ENCODE measurements at places on chromosomes 13 and 19. TPM values are rescaled to one million over a fixed set of nuclear protein-coding genes. Genes with fewer than 3 reads are reported as not detected.

DNA sequence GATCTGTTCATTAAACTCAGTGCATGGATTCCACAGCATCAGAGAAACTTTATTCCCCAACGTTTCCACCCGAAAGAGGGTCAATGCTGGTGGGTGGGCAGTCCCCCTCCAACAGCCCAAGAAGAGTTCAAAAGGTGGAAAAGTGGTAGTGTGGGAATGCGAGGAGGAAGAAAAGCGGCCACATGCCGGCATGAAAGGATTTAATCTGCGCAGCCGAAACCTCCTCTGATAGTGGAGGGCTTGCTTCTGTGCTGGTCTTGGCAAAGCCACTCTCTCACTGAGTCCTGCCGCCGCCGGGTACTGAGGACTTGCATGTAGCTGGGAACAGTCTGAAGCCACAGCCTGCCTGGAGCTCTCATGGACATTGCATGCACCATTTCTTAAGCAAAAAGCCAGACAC lies 136.2 kb upstream of the ZNF536 start:
- DNase-seq: no peak

GRCh38 chr13:27556109-27556508 lies 64.2 kb downstream of the LNX2 start:
- no peak for DNase-seq

The C19orf85 gene
- not detected for total RNA-seq

GRCh38 chr13:37366044-37366770 lies 232.4 kb downstream of the POSTN start:
- DNase-seq: no peak

GRCh38 chr13:24104723-24105122 lies 55.8 kb upstream of the SPATA13 start:
- no peak for DNase-seq

The NLRP11 gene
- not detected for total RNA-seq

GRCh38 chr13:80374444-80374843 lies 33.5 kb upstream of the SPRY2 start:
- no peak for DNase-seq

GRCh38 chr19:43526884-43527859 lies at the start of gene ETHE1:
Gene ETHE1 (minus strand): TSS chr19:43527201. CDS start chr19:43527177, 24 bp downstream.
- DNase-seq: peak; percentile 76

- DNase-seq: peak; percentile 72
Measured at GRCh38 chr13:19862481-19863313, 752 bp downstream of the ZMYM5 start.

DNA sequence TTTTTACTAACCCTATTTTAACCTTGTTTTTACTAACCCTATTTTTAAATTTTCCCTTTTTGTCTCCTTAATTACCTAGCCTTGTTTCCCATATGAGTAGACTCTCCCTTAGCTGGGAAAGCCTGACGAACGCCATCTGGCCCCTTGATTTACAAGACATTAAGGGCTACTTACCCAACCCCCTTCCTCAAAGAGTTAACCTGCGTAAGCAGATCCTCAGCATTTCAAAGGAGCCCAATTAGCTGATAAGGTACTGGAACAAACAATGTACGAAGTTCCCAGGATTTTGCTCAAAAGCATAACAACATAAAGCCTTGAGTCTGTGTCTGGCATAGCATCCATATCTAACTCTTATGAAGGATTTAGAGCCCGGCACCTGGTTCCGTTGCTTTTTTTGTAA lies 4.7 kb upstream of the MVB12A start:
- no peak for DNase-seq

GRCh38 chr19:8109455-8109854 lies 39.9 kb downstream of the FBN3 start:
- no peak for DNase-seq

DNA sequence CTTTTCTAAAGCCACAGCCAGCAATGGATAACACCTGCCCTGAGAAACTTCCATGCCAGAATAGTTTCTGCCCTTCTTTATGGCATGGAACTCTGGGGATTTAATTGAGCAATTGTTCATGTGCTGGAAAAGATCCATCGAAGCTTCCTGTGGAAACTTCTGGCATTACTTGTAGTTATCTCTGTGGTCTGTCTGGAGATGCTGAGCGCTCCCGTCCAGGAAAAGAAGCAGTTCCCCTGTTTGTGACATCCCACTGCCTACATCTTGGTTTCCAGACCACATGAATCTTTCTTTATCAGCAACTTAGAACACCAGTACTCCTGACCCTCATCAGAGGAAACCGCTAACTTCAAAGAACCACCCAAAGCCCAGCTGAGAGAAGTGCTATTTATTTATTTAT lies 24.6 kb downstream of the FLT1 start:
- DNase-seq: no peak

DNA sequence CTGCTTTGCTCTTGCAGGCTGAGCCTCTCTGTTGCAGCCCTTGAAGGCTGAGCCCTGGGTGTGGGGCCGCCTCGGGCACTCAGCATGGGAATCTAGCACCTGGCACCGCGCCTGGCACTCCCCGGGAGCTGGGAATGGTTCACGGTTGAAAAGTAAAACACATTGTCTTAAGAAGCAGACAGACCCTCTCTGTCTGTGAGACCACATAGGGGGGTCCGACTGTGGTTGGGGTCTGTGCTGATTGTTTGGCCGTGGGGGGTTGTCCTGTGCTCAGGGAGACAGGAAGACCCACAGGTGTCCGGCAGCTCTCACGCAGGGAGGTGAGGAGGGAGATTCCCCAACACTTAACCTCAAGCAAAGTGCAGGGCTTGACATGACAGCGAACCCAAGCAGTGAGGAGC lies 64.8 kb downstream of the SOX1 start:
- no peak for DNase-seq

- no peak for DNase-seq
Measured at GRCh38 chr19:15299568-15300409, 32.5 kb downstream of the BRD4 start.

DNA sequence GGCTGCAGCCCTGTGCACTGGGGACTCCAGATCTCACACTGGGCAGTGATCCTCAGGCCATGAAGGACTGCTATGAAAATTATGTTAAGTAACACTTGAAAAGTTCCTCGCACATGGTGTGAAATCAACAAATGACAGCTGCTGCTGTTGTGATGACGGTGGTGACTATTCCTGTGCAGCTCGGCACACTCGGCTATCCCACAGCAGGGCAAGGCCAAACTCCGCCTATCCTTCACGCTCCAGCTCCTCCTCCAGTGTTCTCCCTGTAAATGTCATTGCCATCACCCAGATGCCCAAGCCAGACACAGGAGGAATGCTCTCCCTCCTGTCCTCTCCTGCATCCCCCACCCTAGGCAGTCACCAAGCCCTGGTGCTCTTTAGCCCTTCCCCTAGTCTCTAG lies 31.3 kb downstream of the GRIK5 start:
- no peak for DNase-seq

DNA sequence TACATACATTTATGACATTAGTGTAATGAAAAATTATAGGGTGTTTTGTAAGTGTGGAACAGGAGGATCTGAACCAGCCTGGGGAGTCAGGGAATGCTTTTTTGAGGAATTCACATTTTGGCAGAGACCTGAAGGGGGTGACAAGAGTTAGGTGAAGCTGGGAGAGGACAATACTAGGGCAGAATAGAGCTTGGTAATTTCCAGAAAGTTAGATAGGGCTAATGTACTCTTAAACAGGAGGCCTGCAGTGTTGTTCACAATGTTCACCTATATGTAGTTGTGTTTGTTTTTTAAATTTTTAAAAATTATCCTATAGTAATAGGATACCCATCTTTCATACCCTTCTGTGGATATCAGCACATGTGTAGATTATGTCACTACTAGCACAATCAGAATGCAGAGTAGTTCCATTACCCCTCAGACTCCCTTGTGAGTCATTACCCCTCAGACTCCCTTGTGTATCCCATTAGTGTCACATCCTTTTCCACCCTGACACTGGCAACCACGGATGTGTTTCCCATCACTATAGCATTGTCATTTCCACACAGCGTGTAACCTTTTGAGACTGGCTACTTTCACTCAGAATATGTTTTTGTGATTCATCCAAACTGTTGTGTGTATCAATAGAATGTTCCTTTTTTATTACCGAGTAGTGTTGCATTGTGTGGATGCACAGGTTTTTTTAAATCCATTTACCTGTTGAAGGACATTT lies 43.1 kb downstream of the PCCA start:
- no peak for DNase-seq

DNA sequence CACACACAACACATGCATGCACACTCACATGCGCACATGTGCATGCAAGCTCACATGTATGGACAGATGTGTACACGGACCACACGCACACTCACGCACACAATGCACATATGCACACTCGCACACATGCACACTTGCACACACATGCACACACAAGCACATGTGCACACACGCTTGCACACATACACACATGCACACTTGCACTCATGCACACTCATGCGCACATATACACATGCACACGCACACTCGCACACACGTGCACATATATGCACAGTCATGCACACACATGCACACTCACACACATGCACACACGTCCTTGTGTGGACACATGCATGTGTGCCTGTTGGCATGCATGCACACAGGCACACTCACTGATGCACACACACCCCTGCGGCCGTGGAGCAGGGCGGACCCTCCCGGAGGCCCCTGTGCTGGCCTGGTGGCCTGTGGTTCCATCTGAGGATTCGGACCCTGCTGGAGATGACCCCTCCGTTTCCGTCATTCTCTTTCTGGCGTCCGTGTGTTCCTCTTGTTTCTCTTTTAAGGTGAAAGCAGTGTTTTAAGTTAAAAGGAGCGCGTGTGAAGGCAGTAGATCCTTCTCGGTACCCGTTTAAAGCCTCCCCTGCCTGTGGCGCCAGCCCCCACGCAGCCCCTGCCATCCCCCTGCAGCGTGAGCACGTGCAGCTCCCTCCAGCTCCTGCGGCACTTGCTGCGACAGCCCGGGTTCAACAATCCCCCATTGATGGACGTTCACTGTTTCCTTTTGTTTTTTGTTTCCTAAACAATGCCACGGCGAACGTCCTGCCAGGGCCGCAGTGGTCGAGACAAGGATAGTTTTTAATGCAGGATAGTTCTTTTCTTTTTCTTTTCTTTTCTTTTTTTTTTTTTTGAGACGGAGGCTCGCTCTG lies 5.6 kb downstream of the NDUFS7 start:
- DNase-seq: no peak

DNA sequence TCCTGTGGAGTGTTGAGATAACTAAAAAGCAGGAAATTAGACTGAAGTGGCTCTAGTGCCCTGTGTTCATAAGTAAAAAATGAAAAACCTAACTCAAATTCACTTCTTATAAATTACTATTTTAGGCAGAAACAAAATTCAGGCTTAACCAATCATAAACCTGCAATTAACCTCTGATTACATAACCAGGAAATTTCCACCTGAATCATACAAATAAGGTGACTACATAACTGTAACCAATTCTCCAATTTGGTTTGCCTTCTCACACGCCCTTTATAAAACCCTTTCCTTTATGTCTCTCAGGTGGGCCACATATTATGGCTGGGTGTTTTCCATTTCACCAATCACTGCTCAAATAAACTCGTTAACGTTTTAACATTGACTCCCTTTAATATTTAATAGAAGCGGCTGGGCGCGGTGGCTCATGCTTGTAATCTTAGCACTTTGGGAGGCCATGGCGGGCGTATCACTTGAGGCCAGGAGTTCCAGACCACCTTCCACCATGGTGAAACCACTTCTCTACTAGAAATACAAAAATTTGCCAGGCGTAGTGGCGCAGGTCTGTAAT lies 22.9 kb upstream of the ZNF724 start:
- DNase-seq: no peak

The FCHO1 gene
- total RNA-seq: 67.7 TPM

DNA sequence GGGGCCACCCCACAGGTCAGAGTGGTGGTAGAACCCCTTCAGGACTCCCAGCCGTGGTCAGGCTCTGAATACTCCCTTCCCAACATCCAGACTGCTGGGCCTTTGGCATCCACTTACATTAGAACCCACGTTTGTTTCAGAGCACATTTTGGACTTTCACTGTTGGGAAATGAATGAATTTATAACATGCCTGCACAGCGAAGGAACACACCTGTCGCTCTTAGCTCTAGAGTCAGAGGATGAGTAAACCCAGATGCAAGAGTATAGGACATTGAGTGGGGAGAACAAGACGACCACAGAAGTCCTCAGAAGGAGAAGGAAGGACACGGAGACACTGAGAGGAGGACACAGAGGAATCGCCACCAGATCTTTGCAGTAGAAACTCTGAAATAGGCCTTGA lies 30.9 kb downstream of the SHISA2 start:
- DNase-seq: no peak

The IZUMO2 gene
- total RNA-seq: not detected

DNA sequence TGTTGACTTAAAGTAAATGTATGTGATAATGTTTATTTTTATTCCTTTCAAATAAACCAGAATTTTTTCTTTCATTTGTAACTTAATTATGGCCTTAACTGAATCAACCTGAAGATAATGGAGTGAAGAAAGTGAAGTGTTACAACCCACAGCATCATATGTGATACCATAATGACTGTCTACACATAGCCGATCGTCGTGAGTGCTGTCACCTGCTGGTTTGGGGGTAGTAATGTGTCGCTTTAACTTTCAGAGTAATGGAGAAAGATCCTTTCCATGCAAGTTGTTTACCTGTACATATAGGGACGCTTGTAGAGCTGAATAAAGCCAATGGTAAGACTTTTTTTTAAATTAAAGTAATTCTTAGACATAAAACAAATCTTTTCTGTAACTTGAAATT lies 9.9 kb downstream of the CDC16 start:
- peak; percentile 54 for DNase-seq

- DNase-seq: no peak
Measured at GRCh38 chr13:49740870-49741269, 49.6 kb upstream of the EBPL start.

The FXYD7 gene
- total RNA-seq: 4.9 TPM

DNA sequence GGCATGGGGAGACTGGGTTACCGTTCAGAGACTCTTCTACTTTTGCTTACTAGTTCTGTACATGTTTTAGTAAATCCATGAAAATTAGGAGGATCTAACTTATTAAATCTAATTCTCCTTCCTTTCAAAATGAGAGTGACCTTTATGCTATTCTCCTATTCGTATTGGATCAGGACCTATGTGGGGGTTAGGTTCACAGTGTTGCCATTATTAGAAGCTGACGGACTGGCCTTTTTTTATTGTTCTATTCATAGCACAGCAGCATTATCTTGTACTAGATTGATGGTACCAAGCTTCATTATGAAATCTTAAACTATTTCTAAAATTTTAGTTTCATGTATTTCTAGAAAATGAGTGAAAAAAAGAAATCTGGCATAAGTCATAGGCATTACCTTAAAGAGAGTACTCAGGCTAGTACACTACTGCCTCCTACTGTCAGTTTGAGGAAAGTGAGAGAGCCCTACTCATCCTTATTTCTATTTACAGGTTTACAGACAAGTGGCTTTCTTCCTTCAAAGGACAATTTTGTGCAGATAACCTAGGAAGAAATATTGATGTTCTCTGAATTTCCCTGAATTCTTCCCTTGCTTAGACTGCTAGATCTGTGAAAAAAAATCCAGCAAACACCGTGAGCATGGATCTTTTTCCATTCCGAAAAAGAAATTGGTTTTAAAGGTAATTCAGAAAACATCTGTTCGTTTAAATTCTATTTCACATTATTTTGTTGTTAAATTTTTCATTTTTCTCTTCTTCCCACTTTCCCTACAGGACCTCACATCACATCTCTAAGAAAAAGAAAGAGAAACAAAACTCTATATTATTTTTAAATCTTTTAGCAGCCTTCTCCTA lies 485.5 kb downstream of the DIAPH3 start:
- peak; percentile 60 for DNase-seq

The SGCG gene
- total RNA-seq: not detected

GRCh38 chr19:2978166-2978767 lies 903 bp downstream of the TLE6 start:
- DNase-seq: no peak

GRCh38 chr13:110152351-110152750 lies 154.6 kb downstream of the COL4A1 start:
- no peak for DNase-seq
